Activated T-helper 1 cell treated with anti-CD3 and anti-CD28 coated beads, Interleukin-12 subunit alpha, Interleukin-12 subunit beta, Interleukin-2, Interleukin-4 antibody, amounts not matched to agents 30 ng/mL and 10 ng/mL and 1 ng/mL, durations not matched to agents 14 hours and 24 hours and 36 hours (primary cell): ENCODE measurements at places on chromosomes 6 and 20.

- DNase-seq, result no peak
These were observed 199.7 kb downstream of the SOD2 start for GRCh38 chr6:159493231-159493897.

- DNase-seq, result no peak
These were observed 75.4 kb downstream of the ARHGAP18 start for GRCh38 chr6:129634411-129635230.

GRCh38 chr6:14212020-14212419 is 94.4 kb downstream of the CD83 start:
- DNase-seq, result no peak

GRCh38 chr6:10271982-10272381 is 142.9 kb downstream of the TFAP2A start:
- no peak for DNase-seq

GRCh38 chr6:35330541-35331119 is 11.7 kb upstream of the PPARD start:
- DNase-seq, result no peak

DNA sequence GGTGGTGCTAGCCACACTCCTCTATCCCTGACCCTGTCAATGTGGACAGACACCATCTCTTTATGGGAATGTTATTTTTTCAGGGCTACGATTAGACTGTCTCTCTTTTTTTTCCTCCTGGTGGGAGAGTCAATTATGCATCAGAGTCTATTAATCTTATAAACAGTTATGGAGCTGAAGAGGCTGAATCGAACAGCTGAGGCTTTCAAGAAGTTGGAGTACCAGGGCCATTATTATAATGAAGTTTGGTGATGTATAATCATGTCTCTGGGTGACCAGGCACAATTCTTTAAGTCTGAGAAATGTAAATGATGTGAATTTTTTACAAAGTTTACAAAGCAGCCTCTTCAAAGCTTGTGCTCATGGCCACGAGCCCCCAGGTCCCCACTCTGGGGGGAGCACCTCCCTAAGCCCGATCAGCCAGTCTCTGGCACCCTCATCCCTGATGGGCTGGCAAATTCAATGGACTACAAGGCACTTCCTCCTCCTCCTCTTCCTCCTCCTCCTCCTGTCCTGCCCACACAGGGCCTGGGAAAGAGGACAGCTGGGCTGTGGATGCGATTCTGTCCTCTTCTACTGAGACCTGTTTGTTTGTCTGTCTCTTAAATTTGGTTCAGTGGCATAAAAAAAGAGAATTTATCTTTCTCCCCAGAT is 43.9 kb upstream of the QKI start:
- no peak for DNase-seq

DNA sequence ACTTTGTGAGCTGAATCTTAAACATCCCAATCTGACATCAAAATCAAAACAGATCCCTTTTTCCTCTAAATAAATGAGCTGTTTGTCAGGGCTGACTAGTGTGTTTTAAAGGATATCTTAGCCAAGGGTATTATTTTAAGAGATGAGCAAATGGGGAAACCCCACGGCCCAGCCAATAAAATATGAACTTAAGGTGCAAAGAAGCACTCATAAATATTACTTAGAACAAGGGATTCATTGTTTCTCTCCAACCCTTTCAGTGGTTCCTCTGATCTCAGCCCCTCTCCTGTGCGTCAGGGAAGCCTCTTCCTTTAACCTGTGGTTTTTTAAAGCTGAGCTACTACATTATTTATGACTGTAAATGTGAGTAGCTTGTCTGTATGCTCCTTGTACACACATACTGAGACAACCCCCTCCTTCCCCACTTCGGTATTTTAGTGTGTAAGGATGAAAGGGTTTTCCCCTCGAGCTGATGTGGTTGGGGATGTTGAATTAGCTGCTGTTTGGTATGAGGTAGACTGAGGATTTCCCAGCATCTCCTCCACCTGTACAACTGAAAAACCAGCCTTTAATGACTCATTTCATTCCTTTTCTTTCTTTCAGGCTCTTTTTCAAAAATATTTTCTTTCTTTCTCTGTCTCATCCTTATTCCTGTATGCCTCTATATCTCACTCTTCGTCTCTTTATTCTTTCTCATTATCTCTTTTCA is 6.5 kb downstream of the BMP5 start:
- DNase-seq, result peak; percentile 10

DNA sequence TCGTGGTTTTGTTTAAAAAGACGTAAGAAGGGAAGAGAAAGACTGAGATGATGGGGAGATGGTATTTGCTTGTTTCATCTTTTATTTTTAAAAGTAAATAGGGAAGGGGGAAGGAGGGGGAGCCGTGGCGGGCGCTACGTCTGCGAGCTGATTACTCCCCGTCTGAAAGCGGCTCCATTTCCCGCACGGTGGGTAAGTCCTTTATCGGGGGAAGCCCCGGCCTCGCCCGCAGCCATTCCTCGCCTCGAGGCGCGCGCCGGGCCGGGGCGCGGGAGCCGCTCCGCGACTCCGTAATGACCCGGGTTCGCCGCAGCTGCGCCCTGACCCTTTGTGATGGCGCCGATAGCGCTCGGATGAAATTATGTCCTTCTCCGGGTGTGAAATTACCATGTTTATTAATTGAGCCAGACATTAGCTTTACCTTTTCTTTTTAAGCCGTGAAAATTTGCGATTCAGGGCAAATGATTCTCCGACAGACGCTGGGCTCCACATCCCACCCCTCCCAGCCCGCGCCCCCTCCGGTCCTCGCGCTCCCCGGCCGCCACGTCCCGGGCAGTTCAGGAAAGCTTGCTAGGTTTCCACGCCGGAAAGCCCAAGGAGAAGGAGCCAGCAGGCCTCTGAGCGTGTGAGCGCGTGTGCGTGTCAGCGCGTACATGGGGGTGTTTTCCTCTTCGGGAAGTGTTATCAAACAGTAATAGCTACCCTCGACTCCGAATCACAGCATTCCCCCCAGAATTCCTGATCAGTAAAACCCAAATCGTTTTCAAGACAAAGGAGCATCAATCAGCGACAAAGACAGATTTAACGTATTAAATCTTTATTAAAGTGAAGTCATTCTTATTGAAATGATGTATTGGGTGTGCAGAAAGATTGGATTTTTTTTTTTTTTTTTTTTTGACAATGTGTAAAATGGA is 30.0 kb downstream of the TFAP2A start:
- no peak for DNase-seq

DNA sequence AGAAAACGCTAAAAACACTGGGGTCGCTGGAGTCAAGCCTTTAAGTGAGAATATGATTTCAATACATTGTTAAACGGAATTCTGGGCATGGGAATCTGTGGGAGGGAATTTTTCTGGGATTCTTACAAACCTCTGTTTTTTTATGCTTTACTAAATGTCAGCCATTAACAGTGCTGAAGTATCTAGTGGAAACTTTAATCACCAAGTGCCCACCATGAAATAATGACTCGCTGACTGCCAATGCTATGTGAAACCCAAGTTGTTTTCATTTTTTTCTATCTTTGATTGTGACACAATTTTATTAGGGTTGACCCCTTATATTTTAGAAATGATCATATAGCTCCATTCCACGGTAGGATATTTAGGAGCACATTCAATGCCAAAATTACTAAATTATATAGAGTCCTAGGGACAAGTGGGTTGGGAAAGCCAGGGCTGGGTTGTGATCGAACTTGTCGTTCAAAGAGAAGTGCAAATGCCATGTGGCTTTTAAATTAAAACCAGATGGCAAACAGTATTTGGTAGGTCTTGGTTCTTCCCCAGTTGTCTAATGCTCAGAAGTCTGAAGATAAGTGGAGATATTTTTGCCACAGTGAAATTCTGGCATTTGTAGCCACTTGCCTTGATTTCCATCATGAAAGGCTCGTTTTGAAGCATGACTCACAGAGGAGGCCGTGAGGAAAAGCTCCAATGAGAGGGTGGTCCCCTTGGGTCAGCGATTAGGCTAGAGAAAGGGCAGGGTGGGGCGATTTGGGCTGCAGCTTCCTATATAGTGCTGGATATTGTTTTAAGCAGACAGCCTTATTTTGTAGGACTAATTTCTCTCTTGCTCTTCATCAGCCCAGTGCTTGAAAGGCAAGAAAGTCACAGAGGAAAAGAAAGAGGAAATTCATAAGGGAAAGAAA is 254.4 kb upstream of the JAG1 start:
- DNase-seq, result no peak

DNA sequence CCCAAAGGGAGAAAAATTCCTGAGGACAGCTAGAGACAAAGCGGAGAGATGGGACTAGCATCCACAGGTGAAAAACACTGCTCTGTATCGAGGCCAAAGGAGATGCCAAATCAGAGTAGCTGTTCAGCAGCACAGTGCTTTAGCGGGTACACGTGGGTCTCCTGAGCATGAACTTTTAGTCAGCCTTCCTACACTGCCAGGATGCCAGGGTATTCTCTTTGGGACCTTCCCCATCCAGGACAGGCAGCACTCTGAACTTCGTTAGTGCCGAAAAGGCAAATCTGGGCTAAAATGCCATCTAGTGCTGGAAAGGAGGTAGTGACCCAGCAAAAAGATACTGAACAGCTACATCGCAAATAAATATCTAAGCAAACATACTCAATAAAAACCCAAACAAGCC is 64.9 kb downstream of the C6orf58 start:
- no peak for DNase-seq

DNA sequence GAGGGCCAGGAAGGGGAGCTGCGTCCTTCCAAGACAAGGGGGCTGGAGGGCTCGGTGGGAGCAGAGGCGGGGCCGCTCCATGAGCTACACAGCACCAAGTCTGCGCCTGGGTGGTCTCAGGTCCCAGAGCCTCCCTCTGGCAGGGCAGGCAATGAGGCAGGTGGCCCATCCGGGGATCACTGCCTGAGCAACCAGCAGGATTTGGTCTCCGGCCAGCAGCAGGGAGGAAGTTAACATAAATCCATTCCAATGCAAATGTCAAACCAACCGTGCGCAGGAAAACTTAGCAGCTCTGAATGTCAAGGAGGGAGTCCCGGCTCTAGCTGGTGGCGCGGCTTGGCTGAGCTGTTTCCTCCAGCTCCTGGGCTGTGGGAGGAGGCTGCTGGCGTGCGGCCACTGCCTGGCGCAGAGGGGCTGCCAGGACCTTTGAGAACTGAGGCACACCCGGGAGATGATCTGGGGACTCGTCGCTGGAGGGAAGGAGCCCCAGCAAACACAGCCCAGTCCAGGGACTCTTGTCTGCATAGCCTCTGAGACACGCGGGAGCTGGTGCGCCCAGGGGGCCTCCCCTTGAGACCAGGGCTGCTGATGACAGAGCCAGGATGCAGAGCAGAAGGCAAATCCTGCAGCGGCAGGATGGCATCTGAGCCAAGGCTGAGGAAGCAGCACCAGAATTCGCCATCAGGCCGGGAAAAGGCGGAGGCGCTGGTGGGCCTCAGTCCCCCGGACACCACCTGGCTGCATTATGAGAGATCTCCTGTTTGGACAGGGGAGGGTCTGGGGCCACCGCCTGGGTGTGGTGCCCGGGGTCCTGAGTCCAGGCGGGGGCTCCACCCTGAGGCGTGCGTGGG is 33.1 kb upstream of the CHRNA4 start:
- DNase-seq, result no peak

- no peak for DNase-seq
These were observed 58.5 kb downstream of the SAMD3 start for GRCh38 chr6:130164251-130164650.

- no peak for DNase-seq
These were observed 277.7 kb upstream of the QKI start for GRCh38 chr6:163136681-163137397.

DNA sequence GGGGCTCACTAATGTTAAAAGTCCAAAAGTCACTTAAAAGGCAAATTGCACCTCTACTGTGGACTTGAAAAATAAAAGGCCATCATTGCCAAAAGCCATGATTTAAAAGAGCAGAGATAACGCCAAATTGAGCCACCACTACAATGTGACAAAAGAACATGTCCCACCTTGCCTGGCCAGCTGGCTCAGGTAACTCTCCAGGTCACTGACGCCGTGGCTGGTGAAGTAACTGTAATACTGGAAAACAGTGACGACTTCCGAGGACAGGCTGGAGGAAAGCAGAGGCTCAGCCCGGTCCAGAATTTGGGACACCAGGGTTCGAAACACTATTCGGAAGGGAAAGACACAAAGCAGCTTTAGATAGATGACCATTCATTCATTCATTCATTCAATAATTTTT is 29.3 kb upstream of the ARMH2 start:
- no peak for DNase-seq

DNA sequence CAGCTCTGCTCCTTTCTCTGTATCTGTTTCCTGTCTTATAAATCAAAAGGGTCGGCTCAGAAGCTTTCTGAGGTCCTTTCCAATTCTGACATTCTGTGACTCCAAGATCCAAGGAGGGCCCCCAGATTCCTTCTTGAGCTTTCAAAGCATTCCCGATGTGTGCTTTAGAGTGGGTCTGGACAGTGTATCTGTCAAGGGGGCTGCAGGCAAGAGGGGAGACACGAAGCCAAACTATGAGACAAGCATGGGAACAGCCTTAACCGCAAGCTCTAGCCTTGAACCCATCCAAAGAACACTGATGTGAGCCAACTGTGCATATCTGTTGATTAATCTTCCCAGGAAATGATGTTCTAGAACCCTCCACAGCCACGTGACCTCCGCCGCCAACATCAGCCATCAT is 73.8 kb downstream of the TSHZ2 start:
- DNase-seq, result no peak

- no peak for DNase-seq
These were observed 12.1 kb downstream of the ZDHHC14 start for GRCh38 chr6:157392927-157393668.

DNA sequence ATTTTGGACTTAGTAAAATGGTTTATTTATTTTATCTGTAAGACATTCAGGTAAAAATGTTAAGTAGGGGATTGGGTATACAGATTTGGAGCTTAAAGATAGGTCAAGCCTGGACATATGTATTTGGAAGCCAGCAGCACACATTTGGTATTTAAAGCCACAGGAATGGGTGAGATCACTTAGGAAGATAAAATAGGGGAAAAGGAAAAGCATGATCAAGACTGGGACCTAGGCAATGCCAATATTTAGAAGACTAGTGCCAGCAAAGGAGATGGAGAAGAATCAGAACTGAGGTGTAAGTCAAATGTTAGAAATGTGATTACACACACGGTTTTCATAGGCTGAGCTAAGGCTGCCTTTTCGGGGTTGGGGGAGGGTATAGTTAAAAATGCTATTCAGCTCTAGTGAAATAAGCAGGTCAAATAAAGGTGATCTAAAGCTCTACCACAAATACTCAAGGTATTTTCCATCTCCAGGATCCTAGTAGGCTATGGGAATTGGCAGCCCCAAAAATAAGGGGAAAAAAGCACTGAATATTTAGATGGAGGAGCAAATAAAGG is 20.6 kb downstream of the SLC2A12 start:
- no peak for DNase-seq

- no peak for DNase-seq
These were observed 68.5 kb upstream of the PTGIS start for GRCh38 chr20:49636447-49636846.

- no peak for DNase-seq
These were observed 178.4 kb downstream of the QKI start for GRCh38 chr6:163592872-163593271.

GRCh38 chr20:42173440-42173839 is 555.3 kb upstream of the CHD6 start:
- DNase-seq, result no peak

DNA sequence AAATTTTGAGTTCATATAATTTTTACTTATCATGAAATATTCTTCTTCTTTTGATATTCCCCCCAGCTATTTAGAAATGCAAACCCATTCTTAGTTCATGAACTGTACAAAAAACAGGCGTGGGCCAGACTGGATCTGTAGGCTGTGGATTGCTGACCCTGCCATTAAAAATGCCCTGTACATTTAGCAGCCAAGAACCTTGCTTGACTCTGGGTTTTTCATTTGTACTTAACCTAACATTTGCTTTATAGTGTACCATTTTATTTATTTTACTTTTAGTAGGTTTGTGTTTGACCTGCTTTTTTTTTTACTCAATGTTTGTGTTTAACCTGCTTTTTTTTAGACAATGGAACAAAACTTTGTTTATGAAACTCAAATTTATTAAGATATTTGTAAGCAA is 14.9 kb downstream of the CD109 start:
- no peak for DNase-seq
